ENCODE measurements at places on chromosomes 6 and 20. TPM values are rescaled to one million over a fixed set of nuclear protein-coding genes. Genes with fewer than 3 reads are reported as not detected.

BPIFA2 gene
- not detected for total RNA-seq

PET117 gene
- 58.3 TPM for total RNA-seq

BACH2 gene
- 3.9 TPM for total RNA-seq

RNF182 gene
- total RNA-seq, result 15.3 TPM

DYNLT2 gene
- total RNA-seq, result 4.7 TPM

TUBB gene
- 1,479 TPM for total RNA-seq

MUCL3 gene
- total RNA-seq, result 0.03 TPM

IL17F gene
- total RNA-seq, result not detected

TRIM31 gene
- total RNA-seq, result not detected

ANKEF1 gene
- 8.3 TPM for total RNA-seq

PTCRA gene
- not detected for total RNA-seq

ETV7 gene
- total RNA-seq, result 0.11 TPM

TRERF1 gene
- 8.3 TPM for total RNA-seq

EYS gene
- total RNA-seq, result 0.03 TPM

MTFR2 gene
- 6.2 TPM for total RNA-seq

SLC32A1 gene
- 0.04 TPM for total RNA-seq

SLC22A16 gene
- total RNA-seq, result not detected

PNPLA1 gene
- total RNA-seq, result not detected

POPDC3 gene
- 8.2 TPM for total RNA-seq

ANKRD6 gene
- total RNA-seq, result 36.3 TPM

NELFCD gene
- total RNA-seq, result 58.9 TPM

PRICKLE4 gene
- total RNA-seq, result 1.1 TPM

SOX4 gene
- 147 TPM for total RNA-seq

HTR1B gene
- total RNA-seq, result not detected

TENT5A gene
- 11.7 TPM for total RNA-seq

GRM1 gene
- total RNA-seq, result 0.79 TPM

FAM217A gene
- total RNA-seq, result not detected

SLC17A3 gene
- not detected for total RNA-seq

TP53TG5 gene
- total RNA-seq, result not detected

GTSF1L gene
- total RNA-seq, result not detected

CRISP3 gene
- total RNA-seq, result not detected

ZNF334 gene
- 45.9 TPM for total RNA-seq

RAB23 gene
- 43.7 TPM for total RNA-seq

FAM209B gene
- not detected for total RNA-seq

C4B gene
- 0.30 TPM for total RNA-seq

ZBP1 gene
- total RNA-seq, result not detected

CCN5 gene
- total RNA-seq, result not detected

CASS4 gene
- total RNA-seq, result 0.09 TPM

BHLHE23 gene
- 0.22 TPM for total RNA-seq

Data from neural progenitor cell (in vitro differentiated cells).